Thymus (tissue), 14 donors: ENCODE measurements at places on chromosomes 11 and 22. TPM values are rescaled to one million over a fixed set of nuclear protein-coding genes. Genes with fewer than 3 reads are reported as not detected.

GRCh38 chr11:863023-863909 lies 20.6 kb downstream of the TSPAN4 start:
- no peak for DNase-seq
- no peaks in the 10 kb centered on the region for H3K36me3 ChIP-seq
- H3K4me1 ChIP-seq = no peaks in the 10 kb centered on the region
- no peak overlapping the region for H3K4me3 ChIP-seq
- H3K27ac ChIP-seq = no peak overlapping the region
- no peaks in the 10 kb centered on the region for H3K27me3 ChIP-seq

Gene ART5
- total RNA-seq = 0.09 TPM

- H3K4me1 ChIP-seq = peaks cover 9% of the 10 kb centered on the region
- H3K27me3 ChIP-seq = peaks cover 2% of the 10 kb centered on the region
- H3K27ac ChIP-seq = no peak overlapping the region
- no peak for DNase-seq
These were observed 49.7 kb upstream of the BIRC3 start for GRCh38 chr11:102267609-102268008.

- no peaks in the 10 kb centered on the region for H3K4me1 ChIP-seq
- H3K4me3 ChIP-seq = no peak overlapping the region
- no peak for DNase-seq
- H3K27ac ChIP-seq = no peak overlapping the region
- H3K27me3 ChIP-seq = no peaks in the 10 kb centered on the region
These were observed 300.6 kb upstream of the C11orf87 start for GRCh38 chr11:109121173-109121932.

Gene ATM
- 67.0 TPM for total RNA-seq

DNA sequence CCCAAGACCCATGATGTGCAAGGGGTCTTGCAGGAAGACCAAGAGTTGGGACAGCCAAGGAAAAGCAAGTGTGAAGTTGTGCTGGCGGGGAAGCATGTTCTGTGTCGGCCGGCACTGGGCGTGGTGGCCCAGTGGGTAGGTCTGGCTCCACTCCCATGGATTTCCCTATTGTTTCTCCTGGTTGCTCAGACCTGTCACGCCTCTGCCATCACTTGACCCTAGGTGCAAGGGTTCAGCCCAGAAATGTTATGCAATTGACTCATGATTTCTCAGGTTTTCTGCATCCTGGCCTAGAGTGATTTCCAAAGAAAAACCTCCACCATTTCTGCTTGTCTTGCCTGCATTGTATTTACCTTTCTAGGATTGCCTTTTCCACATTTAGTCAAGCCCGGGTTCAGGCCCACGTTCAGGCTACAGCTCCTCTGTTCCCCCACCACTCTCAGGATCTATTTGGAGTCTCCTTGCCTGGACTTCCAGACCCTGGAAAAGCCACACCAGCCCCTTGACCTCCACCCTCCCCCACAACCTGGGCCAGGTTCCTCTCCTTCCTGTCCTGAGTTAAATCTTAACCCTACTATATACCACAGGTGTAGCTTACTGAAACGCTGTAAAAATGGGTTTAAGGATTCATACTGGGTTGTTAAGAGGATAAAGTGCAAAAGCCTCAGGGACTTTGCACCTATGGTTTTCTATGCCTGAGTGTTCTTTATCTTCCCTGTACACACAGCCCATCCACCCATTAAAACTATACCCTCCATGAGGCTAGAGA lies 17.5 kb upstream of the FOLR1 start:
- H3K4me1 ChIP-seq = no peaks in the 10 kb centered on the region
- no peaks in the 10 kb centered on the region for H3K36me3 ChIP-seq
- H3K27ac ChIP-seq = no peak overlapping the region

- H3K27me3 ChIP-seq = no peaks in the 10 kb centered on the region
- DNase-seq = no peak
- H3K4me1 ChIP-seq = peaks cover 17% of the 10 kb centered on the region
- H3K36me3 ChIP-seq = peaks cover 12% of the 10 kb centered on the region
- no peak overlapping the region for H3K27ac ChIP-seq
- H3K4me3 ChIP-seq = no peak overlapping the region
These were observed 8.7 kb upstream of the RGL4 start for GRCh38 chr22:23682077-23682476.

- H3K27me3 ChIP-seq = no peaks in the 10 kb centered on the region
- no peaks in the 10 kb centered on the region for H3K36me3 ChIP-seq
- no peaks in the 10 kb centered on the region for H3K4me1 ChIP-seq
- H3K4me3 ChIP-seq = no peak overlapping the region
These were observed 6.3 kb downstream of the NXPE2 start for GRCh38 chr11:114684636-114685035.

- H3K4me3 ChIP-seq = no peak overlapping the region
- no peaks in the 10 kb centered on the region for H3K36me3 ChIP-seq
These were observed 25.6 kb downstream of the MN1 start for GRCh38 chr22:27775758-27776649.

- H3K36me3 ChIP-seq = no peaks in the 10 kb centered on the region
- no peak overlapping the region for H3K27ac ChIP-seq
- no peak for DNase-seq
- H3K4me1 ChIP-seq = no peaks in the 10 kb centered on the region
These were observed 446.6 kb downstream of the BUD13 start for GRCh38 chr11:116326146-116326545.

DNA sequence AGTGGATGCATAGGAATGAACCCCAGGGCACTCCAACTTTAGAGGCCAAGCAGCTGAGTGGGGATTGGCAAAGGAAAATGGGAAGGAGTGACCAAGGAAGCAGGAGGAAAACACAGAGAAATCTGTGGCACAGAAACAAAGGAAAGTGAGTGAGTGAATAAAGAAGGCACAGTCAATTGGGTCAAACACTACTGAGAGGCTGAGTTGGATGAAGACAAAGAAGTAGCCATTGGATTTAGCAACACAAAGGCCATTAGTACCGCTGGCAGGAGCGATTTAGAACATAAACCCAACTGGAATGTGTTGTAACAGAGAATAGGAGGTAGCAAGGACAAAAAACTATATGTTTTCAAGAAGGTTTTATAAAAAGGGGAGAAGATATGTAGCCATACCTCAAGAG lies 6.6 kb upstream of the NXPE1 start:
- no peaks in the 10 kb centered on the region for H3K4me1 ChIP-seq
- DNase-seq = no peak
- H3K27ac ChIP-seq = no peak overlapping the region
- H3K27me3 ChIP-seq = no peaks in the 10 kb centered on the region

GRCh38 chr11:79244798-79245197 lies 196.0 kb downstream of the TENM4 start:
- H3K27me3 ChIP-seq = no peaks in the 10 kb centered on the region
- no peaks in the 10 kb centered on the region for H3K4me1 ChIP-seq
- DNase-seq = no peak
- no peak overlapping the region for H3K4me3 ChIP-seq

DNA sequence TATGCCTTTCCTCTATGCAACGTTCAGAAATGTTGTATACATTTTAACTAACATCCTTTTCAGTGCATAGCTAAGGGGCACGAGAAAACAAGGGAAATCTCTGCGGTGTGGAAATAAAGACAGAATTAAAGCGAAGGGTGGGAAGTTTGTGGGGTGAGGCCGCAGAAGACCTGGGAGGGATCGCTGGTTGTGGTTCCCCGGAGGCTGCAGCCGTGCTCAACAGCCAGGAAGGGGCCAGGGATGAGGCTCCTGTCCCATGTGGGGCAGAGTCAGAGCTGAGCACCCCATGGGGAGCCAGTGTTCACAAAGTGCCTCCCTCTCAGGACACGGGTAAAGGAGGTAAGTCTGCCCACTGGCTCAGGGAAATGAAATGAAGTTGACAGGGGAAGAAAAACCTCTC lies 67.5 kb downstream of the MYEOV start:
- no peaks in the 10 kb centered on the region for H3K36me3 ChIP-seq
- no peak for DNase-seq
- H3K27me3 ChIP-seq = no peaks in the 10 kb centered on the region
- H3K27ac ChIP-seq = no peak overlapping the region

- H3K4me1 ChIP-seq = no peaks in the 10 kb centered on the region
- H3K36me3 ChIP-seq = no peaks in the 10 kb centered on the region
- no peak overlapping the region for H3K4me3 ChIP-seq
- no peaks in the 10 kb centered on the region for H3K27me3 ChIP-seq
- no peak for DNase-seq
- H3K27ac ChIP-seq = no peak overlapping the region
These were observed 186.5 kb downstream of the SNX19 start for GRCh38 chr11:130729678-130730300.

GRCh38 chr11:267491-267994 lies 10.7 kb upstream of the NLRP6 start:
- peak overlapping the region; percentile 47 for H3K4me3 ChIP-seq
- DNase-seq = no peak
- H3K27ac ChIP-seq = peak overlapping the region; percentile 97
- no peaks in the 10 kb centered on the region for H3K36me3 ChIP-seq
- H3K4me1 ChIP-seq = peaks cover 12% of the 10 kb centered on the region

Gene CCDC188
- total RNA-seq = 0.09 TPM

Gene KRTAP5-7
- not detected for total RNA-seq

DNA sequence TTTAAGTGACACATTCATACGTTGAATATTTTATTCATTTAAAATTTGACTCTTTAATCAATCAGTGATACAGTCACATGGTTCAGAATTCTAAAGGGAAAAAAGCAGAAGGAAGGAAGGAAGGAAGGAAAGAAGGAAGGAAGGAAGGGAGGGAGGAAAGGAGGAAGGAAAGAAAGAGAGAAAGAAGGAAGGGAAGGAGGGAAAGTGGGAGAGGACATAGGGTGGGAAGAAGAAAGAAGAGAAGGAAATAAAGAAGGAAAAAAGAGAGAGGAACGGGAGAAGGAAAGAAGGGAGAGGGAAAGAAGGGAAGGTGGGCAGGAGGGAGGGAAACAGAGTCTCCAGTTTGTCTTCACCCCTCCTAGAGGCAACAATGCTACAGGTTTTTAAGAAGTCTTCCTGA lies 518.6 kb downstream of the MIAT start:
- H3K4me3 ChIP-seq = no peak overlapping the region
- H3K27ac ChIP-seq = no peak overlapping the region
- no peaks in the 10 kb centered on the region for H3K36me3 ChIP-seq
- H3K4me1 ChIP-seq = no peaks in the 10 kb centered on the region
- peaks cover 9% of the 10 kb centered on the region for H3K27me3 ChIP-seq
- no peak for DNase-seq

GRCh38 chr11:125192183-125192582 lies 27.6 kb downstream of the PKNOX2 start:
- no peak overlapping the region for H3K4me3 ChIP-seq
- DNase-seq = no peak
- no peaks in the 10 kb centered on the region for H3K27me3 ChIP-seq
- no peaks in the 10 kb centered on the region for H3K4me1 ChIP-seq

- H3K4me3 ChIP-seq = no peak overlapping the region
- no peaks in the 10 kb centered on the region for H3K36me3 ChIP-seq
- DNase-seq = no peak
- H3K4me1 ChIP-seq = no peaks in the 10 kb centered on the region
- no peaks in the 10 kb centered on the region for H3K27me3 ChIP-seq
- H3K27ac ChIP-seq = no peak overlapping the region
These were observed 6.4 kb upstream of the HTATIP2 start for GRCh38 chr11:20357150-20357549.

DNA sequence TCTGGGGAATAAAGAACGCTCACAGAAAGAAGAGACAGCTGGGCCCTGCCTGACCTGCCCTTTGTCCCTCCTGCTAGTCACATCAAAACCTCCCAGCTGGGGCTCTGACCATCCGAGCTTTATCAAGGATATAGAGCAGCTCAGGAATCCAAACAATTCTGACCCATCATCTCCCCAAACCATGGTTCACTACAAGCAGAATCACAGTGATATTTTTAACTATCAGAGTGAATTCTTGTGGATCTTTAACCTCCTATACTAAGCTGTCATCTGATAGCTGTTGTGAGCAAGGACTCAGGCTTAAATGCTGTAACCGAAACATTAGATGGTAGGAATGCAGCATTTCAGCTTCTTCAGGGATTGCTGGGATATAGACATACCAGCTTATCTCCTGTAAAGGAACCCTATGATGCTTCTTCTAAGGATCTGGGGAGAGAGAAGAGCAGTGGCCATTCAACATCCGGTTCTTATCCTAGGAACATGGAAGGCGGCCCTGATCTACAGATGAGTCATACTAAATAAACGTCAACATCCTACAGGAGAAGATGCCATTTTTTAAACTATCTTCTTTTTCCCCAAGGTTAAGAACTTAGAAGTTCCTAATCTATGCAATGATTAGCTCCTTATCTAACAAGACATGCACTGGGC lies 84.7 kb upstream of the AKIP1 start:
- DNase-seq = no peak
- H3K27me3 ChIP-seq = no peaks in the 10 kb centered on the region
- no peaks in the 10 kb centered on the region for H3K36me3 ChIP-seq
- peaks cover 14% of the 10 kb centered on the region for H3K4me1 ChIP-seq

Gene CRYBA4
- total RNA-seq = 0.47 TPM

- no peak overlapping the region for H3K4me3 ChIP-seq
- no peaks in the 10 kb centered on the region for H3K36me3 ChIP-seq
- no peaks in the 10 kb centered on the region for H3K4me1 ChIP-seq
- H3K27ac ChIP-seq = no peak overlapping the region
- no peak for DNase-seq
These were observed 11.2 kb upstream of the MAPK11 start for GRCh38 chr22:50281384-50281760.

DNA sequence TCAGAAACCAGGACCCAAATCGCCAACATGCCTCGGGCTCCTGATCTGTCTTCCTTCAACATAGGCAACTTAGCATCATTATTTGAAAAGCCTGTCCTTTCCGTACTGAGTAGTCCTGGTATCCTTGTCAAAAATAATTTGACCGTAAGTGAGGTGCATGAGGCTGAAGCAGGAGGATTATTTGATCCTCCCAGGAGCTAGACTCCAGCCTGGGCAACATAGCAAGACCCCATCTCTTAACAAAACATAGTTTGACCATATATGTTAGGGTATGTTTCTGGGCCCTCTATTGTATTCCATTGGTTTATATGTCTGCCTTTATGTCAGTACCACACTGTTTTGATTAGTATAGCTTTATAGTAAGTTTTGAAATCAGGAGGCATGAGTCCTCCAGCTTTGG lies 112.5 kb downstream of the MICAL3 start:
- H3K4me1 ChIP-seq = no peaks in the 10 kb centered on the region
- no peak overlapping the region for H3K4me3 ChIP-seq
- no peak overlapping the region for H3K27ac ChIP-seq
- H3K36me3 ChIP-seq = no peaks in the 10 kb centered on the region
- no peaks in the 10 kb centered on the region for H3K27me3 ChIP-seq

- H3K36me3 ChIP-seq = no peaks in the 10 kb centered on the region
- no peak overlapping the region for H3K4me3 ChIP-seq
- H3K27me3 ChIP-seq = peaks cover 10% of the 10 kb centered on the region
- no peak overlapping the region for H3K27ac ChIP-seq
These were observed 5.7 kb upstream of the ADAMTS15 start for GRCh38 chr11:130442737-130443136.

DNA sequence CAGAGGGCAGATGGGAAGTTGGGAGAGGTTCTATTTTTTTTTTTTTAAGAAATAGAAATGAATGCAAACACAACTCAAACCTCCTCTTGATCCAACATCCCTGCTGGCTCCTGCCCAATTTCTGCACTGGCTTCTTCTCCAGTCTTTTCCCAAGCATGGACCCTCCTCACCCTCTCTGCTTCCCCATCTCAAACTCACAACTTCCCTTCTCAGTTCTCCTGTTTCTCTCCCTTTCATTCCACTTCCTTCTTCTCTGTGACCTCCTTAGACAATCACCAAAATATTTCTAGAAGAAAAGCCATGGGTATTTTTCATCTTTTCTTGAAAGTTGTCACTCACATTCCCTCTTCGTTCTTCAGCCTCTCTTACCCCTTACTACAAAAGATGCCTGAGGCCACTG lies 85.2 kb upstream of the VPREB1 start:
- DNase-seq = no peak
- H3K27ac ChIP-seq = no peak overlapping the region
- H3K4me1 ChIP-seq = peaks cover 12% of the 10 kb centered on the region
- no peak overlapping the region for H3K4me3 ChIP-seq

Gene CSKMT
- 31.1 TPM for total RNA-seq

Gene VSIG10L2
- total RNA-seq = 0.09 TPM
